ENCODE measurements at places on chromosomes 6 and 20.

GRCh38 chr6:39029156-39030011 is 19.2 kb upstream of the GLP1R start:
- no peak for DNase-seq

DNA sequence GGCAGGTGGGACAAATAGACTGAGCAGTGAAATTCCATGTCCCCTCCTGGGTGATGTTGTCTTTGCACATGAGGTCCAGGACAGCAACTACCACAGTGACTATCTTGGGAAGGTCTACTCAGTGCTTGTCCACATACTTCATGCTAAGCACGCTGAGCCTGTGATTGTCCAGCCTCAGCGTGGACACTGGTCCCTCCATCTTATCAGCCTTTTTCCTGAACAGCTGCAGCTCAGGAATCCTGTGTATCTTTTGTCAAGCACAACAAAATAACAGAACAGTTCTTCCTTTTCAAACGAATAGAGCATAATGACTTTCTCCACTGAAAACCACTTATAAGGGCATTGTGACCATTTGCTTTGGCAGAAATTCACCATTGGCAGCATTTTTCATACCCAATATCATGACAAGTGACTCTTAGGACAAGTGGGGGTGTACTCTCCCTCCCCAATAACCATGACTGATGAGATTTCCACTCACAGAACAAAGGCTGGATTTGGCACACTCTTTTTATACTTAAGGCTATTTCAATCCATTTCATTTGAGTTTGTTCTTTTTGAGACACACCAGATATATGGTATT is 90.3 kb downstream of the FYN start:
- no peak for DNase-seq

GRCh38 chr6:46893648-46894047 is 28.1 kb downstream of the ADGRF5 start:
- no peak for DNase-seq

DNA sequence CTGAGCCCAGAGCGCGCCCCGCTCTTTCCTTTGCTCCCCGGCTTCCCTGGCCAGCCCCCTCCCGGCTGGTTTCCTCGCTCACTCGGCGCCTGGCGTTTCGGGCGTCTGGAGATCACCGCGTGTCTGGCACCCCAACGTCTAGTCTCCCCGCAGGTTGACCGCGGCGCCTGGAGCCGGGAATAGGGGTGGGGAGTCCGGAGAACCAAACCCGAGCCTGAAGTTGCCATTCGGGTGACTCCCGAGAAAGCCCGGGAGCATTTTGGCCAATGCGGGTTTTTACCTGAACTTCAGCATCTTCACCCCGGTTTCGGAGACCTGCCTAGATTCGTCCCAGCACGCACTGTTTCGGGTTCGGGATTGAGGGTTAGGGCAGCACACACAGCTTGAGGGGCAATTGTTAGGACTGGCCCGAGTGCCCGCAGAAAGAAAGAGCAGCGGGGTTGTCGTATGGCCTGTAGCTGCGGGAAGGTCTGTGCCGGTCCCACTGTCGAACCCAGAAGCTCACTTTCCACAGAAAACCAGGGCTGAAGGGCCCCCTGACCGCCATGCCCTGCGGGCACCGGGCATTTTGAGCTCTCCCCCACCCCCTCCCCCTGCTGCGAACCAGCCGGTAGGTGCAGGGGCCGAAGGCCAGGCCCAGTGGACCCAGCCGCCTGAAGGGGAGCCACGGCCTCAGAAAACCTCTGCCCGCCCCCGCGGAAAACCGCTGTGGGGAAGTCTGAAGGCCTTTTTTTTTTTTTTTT is 2.1 kb downstream of the FOXP4 start:
- no peak for DNase-seq

DNA sequence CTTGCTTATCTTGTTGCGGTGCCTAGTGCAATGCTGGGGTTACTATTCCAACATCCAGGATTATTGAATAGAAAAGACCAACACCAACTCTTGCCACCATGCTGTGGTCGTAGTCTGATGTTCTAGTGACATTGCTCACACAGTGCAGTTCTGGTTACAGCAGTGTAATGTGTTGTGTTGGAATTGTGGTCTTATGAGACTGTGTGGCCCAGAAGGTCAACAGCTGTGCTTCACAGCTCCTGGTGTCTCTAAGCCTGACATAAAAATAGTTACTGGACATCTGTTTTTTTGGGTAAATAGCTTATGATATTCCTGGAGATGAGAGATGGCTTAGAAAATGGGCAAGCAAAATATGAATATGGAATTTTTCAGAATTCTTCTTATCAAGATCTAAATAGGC is 57.6 kb downstream of the SLC22A2 start:
- DNase-seq = no peak

- DNase-seq = no peak
Measured at GRCh38 chr20:35511814-35512420, 17.5 kb downstream of the C20orf173 start.

GRCh38 chr20:36992802-36993334 is 41.4 kb upstream of the SAMHD1 start:
- DNase-seq = no peak

DNA sequence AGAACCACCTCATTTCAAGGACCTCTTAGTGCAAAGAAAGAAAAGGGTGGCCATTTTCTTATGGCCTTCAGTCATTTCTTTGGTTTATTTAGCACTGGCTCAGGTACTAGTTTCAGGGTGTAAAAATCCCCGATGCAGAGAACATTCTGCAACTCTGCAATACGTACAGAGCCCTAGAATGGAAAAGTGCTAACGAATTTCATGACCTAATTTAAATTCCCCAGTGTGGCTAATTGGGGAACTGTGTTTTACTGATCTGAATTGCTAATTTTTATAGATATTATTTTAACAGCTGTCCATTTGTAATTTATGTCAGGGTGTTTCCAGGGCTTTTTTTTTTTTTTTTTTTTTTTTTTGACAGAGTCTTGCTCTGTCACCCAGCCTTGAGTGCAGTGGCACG is 160.7 kb downstream of the UST start:
- no peak for DNase-seq

DNA sequence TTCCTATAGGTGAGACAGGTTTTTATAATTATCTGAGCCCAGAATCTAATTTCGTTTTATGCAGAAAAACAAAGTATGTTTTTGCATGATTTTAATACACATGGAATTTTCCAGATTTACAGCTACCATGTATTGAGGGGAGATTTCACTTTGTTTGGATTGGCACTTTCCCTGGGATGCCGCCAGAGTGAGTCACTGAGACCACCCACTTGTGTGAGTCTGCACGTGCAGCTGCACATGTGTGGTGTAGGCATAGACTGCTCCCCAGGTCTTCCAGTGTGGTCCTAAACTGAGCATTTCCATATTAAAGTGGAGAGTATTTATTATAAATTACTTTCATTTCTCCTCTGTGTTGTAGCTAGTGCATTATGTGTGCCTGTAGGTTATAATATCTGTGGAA is 186.8 kb downstream of the UBE3D start:
- no peak for DNase-seq

- no peak for DNase-seq
Measured at GRCh38 chr6:31579546-31580437, 2.4 kb downstream of the LTB start.

GRCh38 chr6:2034256-2034655 is 211.1 kb downstream of the GMDS start:
- no peak for DNase-seq

GRCh38 chr6:151092591-151092990 is 147.2 kb upstream of the AKAP12 start:
- DNase-seq = no peak

- DNase-seq = no peak
Measured at GRCh38 chr6:10759312-10759839, 11.8 kb downstream of the TMEM14B start.

DNA sequence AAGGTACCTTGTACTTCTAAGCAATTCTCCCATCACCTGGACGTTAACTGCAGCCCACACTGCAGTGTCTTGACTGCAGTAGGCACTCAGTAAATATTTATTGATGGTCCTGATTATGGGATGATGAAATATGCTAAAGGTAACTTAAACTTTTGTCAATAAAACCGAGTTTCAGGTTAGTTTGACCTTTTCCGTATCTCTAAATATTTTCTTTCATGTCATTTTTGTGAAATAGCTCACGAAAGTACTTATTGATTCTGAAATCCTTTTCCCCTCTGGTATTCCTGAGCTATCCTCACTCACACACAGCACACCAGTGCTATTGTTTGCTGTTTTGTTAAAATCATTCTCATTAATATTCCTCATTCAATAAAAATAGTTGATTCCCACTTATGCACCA is 149.4 kb upstream of the ESR1 start:
- no peak for DNase-seq

GRCh38 chr6:37077905-37078296 is 72.4 kb downstream of the FGD2 start:
- DNase-seq = no peak

GRCh38 chr20:18613553-18613952 is 25.7 kb downstream of the DTD1 start:
- no peak for DNase-seq

DNA sequence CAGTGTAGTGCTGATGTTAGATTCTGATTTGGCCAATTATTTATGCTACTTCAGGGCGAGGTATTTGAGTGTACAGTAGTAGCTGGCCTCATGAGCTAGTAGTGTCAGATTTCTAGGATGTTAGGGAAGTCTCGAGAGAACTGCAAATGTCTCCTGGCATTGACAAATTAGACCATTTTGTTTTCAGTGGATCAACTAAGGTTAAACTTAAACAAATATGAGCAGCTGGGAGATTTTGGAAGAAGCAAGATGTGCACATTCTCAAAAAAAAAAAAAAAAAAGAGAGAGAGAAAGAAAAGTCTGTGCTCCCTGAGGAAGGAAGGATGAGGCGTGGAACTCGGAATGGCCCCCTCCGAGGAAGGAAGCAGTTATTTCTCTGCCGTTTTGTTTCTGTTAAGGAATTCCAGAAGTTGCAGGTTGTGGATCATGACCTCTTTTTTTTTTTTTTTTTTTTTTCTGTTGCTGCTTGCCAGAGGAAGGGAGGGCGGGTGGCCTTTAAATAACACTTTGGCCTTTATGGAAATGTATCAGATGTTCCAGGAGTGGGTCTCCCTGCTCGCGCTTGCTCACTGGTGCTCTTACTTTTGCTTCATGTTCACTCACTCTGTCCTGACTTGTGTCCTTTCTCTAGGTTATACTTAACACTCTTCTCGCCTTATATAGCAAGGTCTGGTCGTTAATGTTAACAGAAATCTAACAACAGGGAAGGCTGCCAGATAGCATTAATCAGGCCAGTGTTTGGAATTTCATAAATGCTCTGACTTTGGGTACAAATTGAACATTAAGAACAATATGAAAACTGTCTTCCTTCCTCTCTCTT is 124.4 kb downstream of the TCP11 start:
- DNase-seq = no peak

DNA sequence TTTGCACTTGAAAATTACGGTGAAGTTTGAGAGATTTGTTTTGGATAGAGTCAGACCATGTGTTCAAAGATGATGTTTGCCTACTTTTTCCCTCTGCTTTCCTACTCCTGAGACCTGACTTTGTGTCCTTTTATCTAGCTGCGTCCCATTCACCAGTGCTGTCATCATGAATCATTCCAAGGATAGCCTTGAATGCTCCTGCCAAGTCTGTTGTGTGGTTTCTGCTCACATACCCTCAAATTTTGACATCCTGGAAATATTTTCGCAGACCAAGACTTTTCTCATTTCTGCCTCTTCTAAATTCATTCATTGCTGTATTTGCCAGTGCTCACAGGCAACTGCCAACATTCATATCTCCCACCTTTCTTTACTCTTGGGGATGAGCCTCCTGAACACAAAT is 175.9 kb upstream of the SCGN start:
- DNase-seq = no peak

- DNase-seq = no peak
Measured at GRCh38 chr6:161021998-161022743, 30.6 kb downstream of the MAP3K4 start.

DNA sequence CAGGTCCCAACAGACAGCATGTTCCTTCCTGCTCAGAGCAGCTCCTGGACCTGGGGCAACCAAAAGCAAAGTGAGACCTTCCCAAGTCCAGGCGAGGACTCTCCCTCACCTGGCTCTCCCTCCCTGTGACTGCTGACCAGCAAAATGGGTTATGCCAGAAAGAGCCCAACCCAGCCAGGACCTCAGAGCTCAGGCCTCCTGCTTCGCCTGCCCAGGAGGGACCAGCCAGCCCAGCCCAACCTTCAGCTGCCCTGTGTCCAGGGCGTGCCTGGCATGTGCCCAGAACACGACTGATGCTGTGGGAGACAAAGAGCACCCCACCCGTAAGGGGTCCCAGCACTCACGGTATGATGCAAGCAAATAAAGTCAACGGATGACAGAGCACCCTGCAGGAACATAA is 74.0 kb upstream of the CST7 start:
- DNase-seq = no peak

DNA sequence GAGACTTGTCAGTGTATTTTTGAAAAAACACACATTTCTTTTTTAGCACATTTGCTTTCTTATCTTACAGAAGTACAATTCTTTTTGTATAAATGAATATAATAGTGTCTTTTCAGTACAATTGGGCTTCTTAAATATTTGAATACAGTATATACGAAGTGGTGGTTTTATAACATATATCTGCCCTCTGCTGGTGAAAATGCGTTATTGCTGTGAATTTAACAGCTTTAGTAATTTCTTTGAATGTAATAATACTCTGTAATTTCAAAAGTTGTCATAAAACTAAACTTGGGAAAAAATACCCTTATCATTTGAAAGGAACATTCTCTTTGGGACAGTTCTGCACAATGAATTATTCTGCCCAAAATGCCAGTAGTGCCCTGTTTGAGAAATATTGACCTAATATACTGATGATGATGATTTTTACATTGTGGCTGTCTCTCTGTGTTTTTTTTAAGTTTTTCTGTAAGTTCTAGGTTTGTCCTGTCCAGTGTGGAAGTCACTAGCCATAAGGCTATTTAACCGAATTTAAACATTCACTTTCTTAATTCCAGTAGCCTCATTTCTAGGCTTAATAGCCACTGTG is 19.0 kb downstream of the SMAP1 start:
- no peak for DNase-seq

GRCh38 chr20:51639206-51639832 is 96.8 kb upstream of the NFATC2 start:
- no peak for DNase-seq

GRCh38 chr6:155646443-155646842 is 190.8 kb upstream of the NOX3 start:
- DNase-seq = no peak
